NCI-H1092 treated with DMSO at 0.1 percent for 48 hours (cell line): ENCODE measurements at places on chromosomes 5 and 9.

GRCh38 chr5:170311511-170312300 is 14.1 kb upstream of the LCP2 start:
- DNase-seq: no peak

GRCh38 chr5:22590677-22591268 is 262.4 kb downstream of the CDH12 start:
- DNase-seq: no peak

DNA sequence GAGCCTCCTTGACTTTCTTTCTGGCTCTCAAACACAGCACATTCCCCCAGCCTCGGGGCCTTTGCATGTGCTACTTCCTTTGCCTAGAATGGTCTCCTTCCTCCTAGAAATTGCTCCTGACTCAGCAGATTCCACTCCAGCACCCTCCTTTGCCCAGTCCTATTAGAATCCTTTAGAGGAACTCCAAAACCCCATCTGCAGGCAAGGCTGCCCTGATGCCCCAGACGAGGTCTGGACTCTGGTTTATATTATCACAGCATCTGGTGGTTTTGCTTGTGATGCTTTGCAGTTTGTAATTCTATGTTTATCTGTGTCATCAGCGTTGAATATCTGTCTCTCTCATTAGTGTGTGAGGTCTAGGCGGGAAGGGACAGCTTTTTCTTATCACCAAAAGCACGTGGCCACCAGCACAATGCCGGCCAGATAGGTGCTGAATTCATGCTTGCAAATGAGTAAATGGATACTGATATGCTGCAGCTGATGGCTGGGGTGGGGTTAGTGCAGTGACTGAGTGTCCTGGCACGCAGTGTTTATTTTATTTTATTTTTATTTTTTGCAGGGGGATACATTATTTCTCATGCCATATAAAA is 30.0 kb upstream of the ANKH start:
- no peak for DNase-seq

DNA sequence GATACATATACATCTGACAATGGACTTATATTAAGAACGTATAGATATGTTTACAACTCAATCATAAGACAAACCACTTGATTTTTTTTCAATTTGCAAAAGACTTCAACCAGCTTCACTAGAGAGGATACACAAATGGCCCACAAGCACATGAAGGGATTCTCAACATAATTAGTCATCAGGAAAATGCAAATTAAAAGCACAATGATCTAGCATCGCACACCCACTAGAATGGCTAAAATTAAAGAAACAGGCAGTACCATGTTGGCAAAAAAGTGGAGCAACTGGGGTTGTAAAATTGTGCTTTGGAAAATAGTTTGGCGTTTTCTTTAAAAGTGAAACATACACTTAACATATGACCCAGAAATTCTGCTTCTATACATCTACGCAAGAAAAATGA is 80.0 kb upstream of the TRIO start:
- no peak for DNase-seq

GRCh38 chr5:3837506-3837905 is 241.9 kb downstream of the IRX1 start:
- no peak for DNase-seq

GRCh38 chr9:89542401-89543021 is 44.6 kb upstream of the SEMA4D start:
- DNase-seq: no peak

GRCh38 chr9:27340961-27341511 is 44.1 kb upstream of the EQTN start:
- no peak for DNase-seq

GRCh38 chr9:127762111-127762676 is 16.3 kb downstream of the SH2D3C start:
- DNase-seq: no peak

DNA sequence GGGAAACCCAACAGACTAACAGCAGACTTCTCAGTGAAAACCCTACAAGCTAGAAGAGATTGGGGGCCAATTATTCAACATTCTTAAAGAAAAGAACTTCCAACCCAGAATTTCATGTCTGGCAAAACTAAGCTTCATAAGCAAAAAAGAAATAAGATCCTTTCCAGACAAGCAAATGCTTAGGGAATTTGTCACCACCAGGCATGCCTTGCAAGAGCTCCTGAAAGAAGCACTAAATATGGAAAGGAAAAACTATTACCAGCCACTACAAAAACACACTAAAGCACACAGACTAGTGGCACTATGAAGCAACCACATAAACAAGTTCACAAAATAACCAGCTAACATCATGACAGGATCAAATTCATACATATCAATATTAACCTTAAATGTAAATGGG is 131.1 kb downstream of the OR2K2 start:
- DNase-seq: no peak

DNA sequence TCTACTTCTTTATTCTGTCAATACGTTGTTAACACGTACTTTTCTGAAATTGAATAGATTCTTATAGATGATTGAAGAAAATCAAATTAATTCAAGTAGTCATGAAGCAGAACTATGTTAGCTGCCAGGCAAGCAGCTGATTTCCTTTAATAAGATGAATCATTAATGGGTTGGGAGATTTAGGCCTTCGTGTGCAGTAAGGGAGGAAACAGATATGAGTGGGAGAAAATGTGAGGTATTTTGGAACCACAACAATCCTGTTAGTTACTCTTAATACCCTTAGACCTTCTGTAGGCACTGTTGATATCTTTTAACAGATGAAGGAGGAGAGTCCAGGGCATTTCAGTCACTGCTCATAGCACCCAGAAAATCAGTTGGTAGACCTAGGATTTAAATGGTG is 121.0 kb downstream of the AOPEP start:
- no peak for DNase-seq

- DNase-seq: no peak
These were observed 54.4 kb upstream of the FCN1 start for GRCh38 chr9:134972140-134972539.

GRCh38 chr9:89436326-89436725 is 61.6 kb downstream of the SEMA4D start:
- DNase-seq: no peak

- no peak for DNase-seq
These were observed 97.6 kb upstream of the FANCC start for GRCh38 chr9:95415158-95415557.

DNA sequence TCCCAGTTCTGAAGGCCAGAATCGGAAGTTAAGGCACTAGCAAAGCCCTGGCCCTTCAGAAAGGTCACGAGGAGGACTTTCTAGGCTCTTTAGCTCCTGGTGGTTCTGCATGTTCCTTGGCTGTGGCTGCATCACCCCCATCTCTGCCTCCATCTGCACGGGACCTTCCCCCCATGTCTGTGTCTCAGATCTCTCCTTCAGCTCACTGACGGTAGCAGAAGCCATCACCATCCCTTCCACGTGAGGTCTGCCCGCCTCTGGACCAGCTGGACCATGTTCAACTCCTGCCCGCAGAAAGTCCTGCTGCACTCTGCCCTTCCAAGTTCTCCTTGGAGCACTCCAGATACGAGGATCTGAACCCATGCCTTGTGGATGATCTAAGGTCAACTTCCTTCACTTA is 242.9 kb upstream of the IRX1 start:
- no peak for DNase-seq

GRCh38 chr5:179310439-179311090 is 34.7 kb downstream of the ADAMTS2 start:
- no peak for DNase-seq

GRCh38 chr9:34385561-34386230 is 9.0 kb upstream of the MYORG start:
- DNase-seq: no peak

DNA sequence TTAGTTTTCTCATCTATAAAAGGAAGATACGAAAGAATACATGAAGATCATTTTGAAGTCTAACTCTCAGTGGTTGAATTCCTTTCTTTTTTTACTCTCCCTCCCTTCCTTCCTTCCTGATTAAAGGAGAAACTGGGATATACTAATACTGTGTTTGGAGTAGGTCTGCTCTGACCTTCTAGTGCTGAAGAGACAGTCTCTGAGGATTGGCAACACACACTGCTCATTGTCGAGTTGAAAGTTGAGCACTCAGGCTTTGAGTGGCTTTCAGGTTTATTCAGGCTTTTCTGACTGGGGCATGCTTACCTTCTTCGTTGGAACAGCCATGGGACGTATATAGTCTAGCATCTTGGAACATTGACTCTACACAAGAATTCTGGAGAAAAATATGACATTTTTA is 86.9 kb upstream of the RPS23 start:
- no peak for DNase-seq

DNA sequence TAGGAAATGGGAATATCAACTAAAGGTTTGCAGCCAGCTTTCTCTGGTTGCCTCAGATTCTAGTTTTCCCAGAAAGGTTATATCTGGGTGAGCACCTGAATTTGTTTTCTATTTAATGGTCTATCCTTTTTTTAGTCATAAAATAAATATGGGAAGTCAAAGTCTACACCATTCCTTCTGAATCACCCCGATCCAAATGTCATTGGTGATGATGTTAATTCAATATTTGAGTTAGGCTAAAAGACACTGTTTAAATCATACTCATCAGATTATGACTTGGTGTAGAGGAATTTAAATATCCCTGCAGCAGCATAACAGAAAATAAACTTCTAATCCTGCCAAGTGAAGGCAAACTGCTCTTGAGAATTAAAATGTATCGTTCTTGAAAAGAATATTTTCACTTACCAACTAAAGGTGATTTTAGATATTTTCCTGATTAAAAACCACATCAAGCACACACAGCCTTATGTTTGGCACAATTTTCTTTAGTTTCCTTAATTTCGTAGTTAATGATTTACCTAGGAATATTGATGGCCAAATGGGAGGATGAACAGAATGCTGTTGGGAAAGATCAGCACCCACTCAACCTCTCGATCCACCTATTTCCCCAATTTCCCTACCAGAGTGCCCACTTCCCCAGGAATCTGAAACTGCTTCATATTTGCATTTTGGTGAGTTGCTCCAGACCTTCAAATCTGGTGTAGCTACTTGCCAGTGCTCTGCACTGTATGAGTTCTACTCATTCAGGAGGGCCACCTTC is 103.1 kb upstream of the TSLP start:
- DNase-seq: no peak

GRCh38 chr5:174119468-174119881 is 74.0 kb downstream of the NSG2 start:
- no peak for DNase-seq

GRCh38 chr5:5158472-5158895 is 18.4 kb downstream of the ADAMTS16 start:
- no peak for DNase-seq
